ENCODE measurements at places on chromosomes 12 and 14. TPM values are rescaled to one million over a fixed set of nuclear protein-coding genes. Genes with fewer than 3 reads are reported as not detected.

GRCh38 chr12:68620519-68621471, 10.1 kb downstream of the RAP1B start:
- no peak for DNase-seq

Gene CACNA2D4
- 13.0 TPM for total RNA-seq

DNA sequence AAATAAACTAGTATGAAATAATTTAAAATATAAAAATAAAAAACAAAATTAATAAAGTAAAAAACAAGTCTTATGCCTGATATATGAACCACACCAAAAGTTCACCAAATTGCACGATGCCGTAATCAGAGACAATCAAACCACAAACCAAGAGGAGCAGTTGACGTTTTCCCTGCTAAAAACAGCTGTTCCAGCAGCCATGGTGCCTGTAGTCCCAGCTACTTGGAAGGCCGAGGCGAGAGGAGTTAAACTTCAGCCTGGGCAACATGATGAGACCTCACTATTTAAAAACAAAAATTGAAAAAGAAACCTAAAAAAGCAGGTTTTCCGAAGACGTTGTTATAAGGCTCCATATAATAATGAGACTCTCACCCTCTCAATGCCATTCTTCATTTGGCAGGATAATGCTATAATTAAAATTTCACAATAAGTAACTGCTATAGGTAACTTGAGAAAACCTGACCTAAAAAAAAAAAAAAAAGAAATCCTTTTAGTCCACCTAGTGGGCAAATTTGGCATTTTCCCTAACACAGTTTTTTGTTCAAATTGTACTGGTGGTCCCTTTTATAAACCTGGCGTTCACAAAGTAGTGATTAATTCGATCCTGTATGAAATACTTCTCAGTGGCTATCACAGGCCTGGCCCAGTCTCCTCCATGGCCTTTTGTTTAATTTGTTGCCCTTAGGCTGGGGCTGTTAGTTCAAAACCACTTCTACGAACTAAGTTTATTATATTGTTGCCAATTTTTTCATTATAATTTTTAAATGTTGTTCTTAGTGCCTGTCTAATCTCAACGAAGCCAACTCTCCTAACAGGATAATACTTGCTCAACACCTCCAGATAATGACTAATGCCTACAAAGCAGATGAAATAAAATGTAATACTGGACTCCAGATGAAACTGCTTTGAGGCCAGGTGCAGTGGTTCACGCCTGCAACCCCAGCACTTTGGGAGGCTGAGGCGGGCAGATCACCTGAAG, 62.1 kb downstream of the TNFAIP2 start:
- no peak for DNase-seq

- DNase-seq = no peak
Measured at GRCh38 chr14:22311636-22312035, 277.4 kb downstream of the DAD1 start.

Gene GZMB
- total RNA-seq = 1.2 TPM

Gene PFDN5
- 645 TPM for total RNA-seq

DNA sequence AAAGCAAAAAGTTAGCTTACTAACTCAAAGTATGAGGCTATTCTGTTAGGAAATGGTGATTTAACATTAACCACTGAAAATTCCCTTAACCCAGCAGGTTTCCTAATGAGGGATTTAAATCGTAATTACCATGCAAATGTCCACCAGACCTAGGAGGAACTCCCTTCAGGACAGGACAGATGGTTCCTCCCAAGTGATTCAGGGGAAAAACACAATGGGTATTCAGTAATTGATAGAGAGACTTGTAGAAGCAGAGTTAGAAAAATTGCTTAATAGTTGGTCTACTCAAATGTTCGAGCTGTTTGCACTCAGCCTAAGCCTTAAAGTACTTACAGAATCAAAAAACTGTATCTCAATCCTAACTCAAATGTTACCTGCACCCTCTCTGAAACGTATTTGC, 21.6 kb downstream of the RERGL start:
- no peak for DNase-seq

DNA sequence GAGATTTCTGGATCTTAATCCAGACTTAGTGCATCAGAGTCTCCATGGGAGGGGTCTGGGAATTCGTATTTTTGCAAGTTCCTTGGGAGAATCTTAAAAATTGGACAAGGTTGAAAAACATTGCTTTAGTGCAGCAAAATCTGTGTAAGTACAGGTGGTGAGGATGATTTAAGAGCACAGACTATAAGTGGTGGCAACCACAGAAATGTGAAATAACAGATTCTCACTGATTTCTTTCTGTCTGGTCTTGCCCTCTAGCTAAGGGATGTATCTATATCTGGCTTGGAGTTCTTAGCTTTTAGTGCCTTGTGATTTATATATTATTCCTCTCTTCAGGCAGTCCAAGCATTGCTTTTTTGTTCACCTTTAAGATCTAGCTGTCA, 116.2 kb downstream of the DIP2B start:
- DNase-seq = no peak

DNA sequence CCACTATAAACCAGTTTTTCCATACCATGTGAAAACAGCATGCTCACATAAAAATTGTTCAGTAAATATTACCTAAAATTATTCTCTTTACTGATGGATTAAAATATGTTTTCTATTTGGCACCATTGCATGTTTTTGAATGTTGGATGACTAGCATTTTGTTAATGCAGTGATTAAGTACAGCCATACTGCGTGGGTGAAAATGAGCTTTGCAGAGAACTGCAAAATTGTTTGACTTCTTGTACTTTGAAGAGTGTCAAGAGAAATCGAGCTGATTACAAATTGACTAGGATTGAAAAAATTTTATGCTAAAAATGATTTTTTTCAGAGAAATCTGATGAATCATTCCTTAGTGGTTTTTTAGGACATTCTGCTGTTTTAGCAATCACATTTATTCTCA, 452.9 kb downstream of the RPL10L start:
- DNase-seq = no peak

Gene MMP19
- total RNA-seq = 35.0 TPM

DNA sequence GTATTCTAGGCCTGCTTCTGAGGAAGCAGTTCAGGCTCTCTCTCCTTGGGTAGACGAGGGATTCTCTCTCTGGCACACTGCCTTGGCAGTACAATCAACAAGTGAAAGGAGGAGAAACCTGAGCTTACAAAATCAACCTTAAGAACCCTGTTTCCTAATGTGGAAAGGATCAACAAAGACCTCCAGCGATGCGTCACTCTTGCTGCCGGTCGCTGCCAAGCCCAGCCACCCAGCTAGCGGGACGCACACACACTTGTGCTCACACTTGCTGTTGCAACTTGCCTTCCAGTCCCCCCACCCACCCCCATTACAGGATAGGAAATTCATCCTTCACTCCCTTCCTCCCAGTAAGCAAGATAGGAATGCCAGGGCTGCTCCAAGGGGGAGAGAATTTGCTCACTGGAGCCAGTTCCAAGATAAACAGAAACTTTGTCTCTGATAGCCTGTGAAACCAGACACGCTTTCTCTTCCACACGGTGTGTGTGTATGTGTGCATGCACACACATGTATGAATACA, 144.3 kb downstream of the BCL11B start:
- DNase-seq = no peak

DNA sequence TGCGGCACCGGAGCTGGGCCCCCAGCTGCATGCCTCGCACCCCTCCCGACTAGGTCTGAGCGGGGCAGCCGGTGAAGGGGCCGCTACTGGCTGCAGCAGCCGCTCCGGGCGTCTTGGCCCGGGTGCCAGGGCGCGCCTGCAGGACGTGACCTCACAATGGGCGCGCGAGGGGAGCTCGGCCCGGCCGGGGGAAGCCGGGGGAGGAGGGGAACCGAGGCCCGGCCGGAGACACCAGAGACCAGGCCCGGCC, 353 bp downstream of the BAG5 start:
- no peak for DNase-seq

GRCh38 chr12:121966959-121967358, 48.6 kb downstream of the CFAP251 start:
- DNase-seq = no peak

DNA sequence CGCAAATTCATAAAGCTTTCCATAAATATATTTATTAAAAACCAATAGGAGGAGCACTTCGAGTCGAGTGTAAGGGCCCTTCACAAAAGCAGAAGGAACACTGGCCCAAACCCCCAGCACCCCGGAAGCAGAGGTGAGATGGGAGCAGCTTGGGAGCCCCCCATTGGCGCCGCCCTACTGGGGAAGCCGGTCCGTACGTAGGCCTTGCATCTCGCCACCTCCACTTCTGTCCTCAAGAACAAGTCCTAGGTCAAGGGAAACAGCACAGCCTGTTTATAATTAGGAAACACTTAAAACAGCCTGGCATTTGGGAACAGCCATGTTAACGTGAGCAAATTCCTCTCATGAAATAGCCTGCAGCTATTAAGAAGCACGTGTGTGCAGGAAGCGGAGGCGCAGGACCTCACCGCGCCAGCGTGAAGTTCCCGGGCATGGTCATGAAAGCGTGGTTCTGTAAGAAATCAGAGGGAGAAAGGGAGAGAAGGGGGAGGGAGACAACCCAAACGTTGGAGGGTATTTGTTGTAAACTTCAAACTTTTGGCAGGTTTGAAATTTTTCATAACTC, 7.7 kb downstream of the ANKRD9 start:
- DNase-seq = no peak

Gene ERH
- 68.3 TPM for total RNA-seq

DNA sequence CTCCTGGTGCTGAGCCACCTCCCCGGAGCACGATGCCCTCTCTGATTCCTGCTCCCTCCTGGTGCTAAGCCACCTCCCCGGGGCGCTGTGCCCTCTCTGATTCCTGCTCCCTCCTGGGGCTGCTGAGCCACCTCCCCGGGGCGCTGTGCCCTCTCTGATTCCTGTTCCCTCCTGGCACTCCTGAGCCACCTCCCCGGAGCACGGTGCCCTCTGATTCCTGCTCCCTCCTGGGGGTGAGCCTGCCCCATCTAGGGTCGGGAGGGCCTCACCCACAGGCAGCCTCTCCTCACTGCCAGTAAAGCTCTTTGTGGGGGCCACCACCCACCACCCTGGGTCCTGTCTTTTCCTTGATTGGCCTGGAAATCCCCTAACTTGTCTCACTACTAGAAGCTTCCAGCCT, 327.6 kb upstream of the SFSWAP start:
- DNase-seq = no peak

DNA sequence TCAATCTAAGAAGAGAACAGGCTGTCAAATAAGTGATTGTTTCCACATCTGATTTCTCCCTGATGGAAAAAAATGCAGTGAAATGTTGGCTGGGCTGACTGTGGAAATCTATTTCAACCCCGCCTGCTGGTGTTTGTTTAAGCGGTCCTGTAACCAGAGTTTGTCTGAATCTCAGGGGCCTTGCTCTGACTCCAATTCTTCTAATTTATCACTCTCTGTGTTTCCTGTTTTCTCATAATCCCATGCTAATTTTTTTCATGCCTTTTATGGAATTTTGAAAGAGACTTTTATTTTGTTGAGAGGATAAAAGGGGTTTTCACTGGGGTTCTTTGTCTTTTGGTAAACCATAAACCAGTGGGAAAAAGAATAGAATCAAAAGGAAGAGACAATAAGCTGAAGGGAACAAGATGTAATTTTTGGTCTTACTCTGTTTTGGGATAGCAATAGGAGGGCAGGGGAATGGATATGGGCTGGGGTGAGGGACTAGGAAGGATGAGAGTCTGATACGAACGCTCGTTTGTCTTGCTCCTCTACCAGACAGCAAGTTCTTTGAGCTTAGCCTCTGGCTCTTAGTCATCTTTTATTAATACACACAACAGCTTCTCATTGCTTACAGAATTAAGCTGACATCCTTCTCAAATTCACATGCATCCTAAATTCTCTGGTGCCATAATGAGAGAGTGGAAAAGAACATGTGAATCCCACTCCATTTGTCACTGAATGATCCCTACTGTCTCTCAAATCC, 8.0 kb upstream of the MGP start:
- DNase-seq = no peak

- DNase-seq = no peak
Measured at GRCh38 chr12:128078301-128078971, 188.5 kb upstream of the TMEM132C start.

DNA sequence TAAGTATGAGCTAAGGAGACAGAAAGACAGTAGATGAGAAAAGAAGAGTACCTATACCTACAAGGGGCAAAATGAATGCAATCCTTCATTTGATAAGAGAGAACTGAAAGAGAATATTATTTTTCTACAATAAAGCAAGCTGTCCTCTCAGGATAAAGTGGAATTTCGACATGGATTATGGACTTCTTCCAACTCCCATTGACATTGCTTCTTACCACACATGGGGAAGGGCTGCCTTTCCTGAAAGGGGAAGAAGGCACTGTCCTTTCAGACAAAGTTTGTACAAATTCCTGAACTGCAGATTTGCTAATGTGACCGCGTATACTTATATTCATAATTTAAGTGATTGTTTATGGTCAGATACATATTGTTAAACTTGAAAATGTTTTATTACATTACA, 4.3 kb upstream of the HEBP1 start:
- DNase-seq = no peak

Gene HOXC12
- not detected for total RNA-seq

- no peak for DNase-seq
Measured at GRCh38 chr12:24083838-24084237, 134.4 kb upstream of the SOX5 start.

GRCh38 chr12:19031032-19031431, 98.5 kb upstream of the PLEKHA5 start:
- no peak for DNase-seq

DNA sequence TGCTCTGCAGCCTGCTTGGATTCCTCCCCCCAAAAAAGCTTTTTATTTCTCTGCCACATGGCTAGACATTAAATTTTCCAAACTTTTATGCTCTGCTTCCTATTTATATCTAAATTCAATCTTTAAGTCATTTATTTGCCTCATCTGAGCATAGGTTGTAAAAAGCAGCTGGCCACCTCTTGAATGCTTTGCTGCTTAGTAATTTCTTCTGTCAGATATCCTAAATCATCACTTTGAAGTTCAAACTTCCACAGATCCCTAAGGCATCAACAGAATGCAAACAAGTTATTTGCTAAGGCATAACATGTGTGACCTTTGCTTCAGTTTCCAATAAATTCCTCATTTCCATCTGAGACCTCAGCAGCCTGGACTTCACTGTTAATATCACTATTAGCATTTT, 209.6 kb downstream of the FSCB start:
- no peak for DNase-seq

- no peak for DNase-seq
Measured at GRCh38 chr12:20567413-20567812, 127.7 kb upstream of the SLCO1C1 start.

Gene SLC10A1
- not detected for total RNA-seq

DNA sequence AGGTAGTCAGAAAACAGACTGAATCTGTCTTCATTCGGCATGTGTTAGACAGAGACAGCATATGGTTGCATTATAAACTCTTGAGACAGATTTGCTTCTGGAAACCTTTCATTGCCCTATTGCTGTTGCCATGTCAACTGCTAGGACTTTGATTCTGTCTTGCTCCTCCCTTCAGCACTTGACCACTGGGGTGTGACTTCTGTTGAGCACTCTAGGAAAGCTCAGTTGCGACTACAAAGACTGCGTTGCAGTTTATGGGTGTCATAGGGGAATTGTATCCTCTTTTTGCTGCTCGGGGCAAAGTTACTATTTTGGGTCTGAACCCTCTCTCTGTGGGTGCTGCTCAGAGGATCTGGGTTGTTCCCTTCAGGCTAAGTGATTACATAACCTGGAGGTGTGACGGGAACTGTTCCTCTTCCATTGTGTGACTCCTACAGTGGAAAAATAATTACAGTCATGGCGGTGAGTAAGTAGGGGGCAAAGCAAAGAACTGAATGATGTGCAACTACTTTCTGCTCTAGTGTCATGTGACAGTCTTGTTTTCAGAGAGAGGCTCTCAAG, 44.3 kb upstream of the TRIM9 start:
- no peak for DNase-seq
